CD14-positive monocyte (primary cell): ENCODE measurements at places on chromosomes 3 and 15.

GRCh38 chr3:44439499-44440295 lies 37.8 kb downstream of the ZNF445 start:
- DNase-seq, result peak; percentile 95

DNA sequence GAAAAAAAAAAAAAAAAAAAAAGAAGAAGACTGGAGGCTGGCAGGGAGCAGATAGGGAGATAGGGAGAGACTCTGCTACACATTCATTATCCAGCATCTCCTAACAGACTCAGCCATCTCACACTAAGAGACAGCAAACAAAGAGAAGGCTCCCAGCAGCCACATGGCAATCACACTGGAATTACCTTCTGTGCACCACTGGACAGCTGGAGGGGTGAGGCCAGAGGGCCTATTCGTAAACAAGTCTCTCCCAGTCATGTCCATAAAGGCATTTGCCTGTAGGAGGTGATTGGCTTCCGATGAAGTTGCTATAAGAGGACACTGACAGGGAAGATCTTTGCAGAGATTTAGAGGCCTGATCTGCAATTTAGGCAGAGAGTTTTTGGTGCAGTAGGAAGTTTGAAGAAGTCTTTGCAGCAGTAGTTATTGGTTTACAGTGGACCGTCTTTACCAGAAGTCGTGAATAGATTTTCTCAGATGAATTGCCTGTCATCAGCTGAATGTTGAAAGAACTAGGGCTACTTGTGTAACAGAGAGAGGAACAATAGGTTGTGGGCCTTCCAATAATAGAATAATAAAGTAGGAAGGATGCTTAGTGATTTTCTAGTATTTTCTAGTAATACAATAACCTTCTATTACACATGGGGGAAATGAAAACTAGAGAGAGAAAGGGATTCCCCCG lies 89.7 kb downstream of the TP63 start:
- DNase-seq, result peak; percentile 7

DNA sequence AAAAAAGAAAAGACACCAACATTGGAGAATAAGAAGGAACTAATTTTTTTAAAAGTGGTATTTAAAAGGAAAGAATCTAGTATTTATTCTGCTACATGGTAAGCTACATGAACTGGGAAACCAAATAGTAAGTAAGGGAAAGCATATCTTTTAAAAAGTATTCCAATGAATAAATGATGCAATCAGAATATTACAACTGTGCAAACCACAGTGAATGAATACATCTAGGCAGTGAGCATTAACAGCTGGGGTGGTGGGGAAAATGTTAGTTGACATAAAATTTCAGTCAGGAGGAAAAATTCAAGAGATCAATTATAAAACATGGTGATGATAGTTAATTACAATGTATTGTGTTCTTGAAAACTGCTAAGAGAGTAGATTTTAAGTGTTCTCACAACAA lies 16.9 kb downstream of the ICE2 start:
- DNase-seq, result no peak

DNA sequence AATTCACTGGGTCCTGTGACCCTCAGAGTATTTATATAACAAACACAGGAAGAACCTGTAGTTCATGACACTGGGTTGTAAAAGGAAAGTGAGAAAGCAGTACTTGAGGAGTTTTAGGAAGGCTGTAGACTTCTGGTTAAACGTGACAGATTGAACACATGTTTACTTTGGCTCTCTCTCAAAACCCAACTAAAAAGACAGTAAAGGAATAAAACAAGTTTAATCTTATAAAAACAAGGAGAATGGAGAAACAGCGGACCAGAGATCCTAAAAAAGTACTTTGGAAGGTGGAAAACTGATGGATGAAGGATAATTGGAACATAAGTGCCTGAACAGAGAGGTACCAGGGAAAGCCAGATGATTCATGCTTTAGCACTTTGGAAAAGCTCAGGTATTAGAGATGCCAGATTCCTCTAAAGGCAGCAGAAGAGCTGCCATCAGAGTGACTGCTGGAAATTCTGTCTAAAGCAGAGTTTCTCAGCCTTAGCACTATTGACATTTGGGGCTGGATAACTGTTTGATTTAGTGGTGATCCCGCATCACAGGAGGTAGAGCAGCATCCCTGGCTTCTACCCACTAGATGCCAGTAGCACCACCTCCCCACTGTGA lies 182.9 kb upstream of the RORA start:
- no peak for DNase-seq

- DNase-seq, result no peak
Measured at GRCh38 chr3:99927671-99928457, 110.2 kb downstream of the CMSS1 start.

GRCh38 chr15:71231758-71232157 lies 116.5 kb downstream of the THSD4 start:
- DNase-seq, result no peak

DNA sequence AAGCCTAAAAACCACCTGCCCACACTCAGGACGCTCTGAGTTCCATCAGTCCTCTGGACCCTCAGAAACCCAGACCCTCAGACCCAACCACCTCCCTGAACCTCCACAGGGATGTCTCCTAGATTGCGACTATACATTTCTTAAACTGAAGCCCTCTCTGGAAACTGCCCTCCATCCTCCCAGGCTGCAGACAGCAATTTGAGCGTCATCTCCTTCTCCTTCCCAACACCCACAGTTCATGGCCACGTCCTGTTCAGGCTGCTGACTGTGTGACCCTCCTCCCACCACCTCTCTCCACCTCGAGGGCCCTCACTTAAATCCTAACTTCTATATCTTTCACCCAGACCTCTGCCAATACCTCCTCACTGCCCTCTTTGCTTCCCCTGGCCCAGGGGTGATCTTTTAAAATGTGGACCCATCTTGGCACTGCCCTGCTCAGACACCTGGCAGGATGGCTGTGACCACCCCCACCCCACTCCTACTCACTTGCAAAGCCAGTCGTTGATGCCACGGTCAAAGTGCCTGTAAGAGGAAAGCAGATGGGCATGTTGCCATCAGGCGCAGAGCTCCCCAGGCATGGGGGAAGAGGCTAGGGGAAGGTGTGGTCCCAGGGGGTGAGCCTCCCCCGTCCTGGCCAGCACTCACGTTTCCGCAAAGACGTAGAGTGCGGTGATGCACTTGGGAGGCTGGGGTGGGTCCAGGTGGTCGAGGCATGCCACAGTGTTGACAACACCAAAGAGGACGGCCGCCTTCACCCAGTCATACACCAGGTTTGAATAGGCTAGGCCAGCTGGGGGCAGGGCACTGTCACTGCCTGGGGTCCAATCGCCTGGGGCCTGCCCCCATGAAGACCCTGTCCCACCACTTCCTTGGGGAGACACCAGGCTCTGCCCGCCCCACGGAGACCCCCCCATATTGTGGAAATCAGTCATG lies 6.0 kb downstream of the HHATL start:
- DNase-seq, result no peak

DNA sequence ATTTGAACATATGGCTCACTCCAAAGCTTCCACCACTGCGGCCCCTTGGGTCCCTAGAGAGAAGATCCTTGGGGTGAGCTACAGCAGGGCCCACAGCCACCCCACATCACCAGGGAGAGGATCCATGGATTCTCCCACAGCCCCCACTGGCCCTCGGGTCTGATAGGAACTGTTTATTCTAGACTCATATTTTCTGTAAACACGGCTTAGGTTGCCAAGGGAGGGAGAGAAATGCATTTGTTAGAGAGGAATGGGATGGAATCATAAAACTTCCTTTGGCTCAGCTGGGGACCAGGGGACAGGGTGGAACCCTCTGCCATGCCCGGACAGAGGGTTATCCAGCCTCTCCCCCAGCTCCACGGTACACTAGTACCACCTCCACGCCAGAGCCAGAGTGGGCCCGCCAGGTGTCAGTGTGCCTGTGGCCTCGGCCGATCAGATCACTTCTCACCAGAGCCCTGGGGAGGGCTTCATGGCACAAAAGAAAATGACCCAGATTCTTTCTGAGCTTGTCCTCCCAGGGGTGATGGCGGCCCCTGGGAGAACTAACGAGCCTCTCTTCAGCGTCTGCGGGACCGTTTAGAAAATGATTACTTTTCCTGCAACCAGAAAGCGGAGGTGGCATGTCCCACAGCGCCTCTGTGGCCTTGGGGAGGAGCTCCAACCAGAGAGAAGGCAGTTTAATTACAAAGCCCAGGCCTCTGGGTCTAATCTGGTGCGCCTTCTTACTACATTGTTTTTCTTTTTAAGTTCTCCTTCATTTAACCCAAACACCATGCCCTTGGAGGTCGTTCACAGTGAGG lies 33.7 kb downstream of the ADCY5 start:
- no peak for DNase-seq

DNA sequence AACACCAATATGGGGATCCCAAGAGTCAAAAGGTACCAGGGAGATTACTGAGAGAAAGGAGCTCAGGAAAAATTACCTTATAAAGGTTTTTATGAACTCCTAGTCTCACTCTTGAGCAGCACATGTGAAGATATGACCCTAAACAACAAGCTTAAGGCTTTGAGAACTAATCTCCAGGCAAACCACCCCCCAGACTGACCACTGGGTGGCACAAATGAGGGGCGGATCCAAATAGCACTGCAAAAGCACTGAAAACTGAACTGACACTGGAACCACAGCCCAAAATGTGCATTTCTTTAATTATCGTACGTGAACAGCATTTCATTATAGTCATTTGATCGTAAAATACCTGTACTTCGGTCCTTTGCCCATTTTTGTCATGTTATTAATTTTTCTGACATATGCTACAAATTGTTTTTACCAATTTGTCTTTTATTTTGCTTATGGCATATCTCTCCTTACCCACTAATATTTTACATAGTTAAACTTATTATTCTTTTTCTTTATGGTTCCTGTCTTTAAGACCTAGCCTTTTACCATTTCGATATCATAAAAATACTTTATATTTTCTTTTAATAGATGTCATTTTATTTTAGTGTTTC lies 31.5 kb upstream of the TFDP2 start:
- peak; percentile 11 for DNase-seq

- DNase-seq, result no peak
Measured at GRCh38 chr3:182220471-182220870, 508.7 kb downstream of the SOX2 start.

DNA sequence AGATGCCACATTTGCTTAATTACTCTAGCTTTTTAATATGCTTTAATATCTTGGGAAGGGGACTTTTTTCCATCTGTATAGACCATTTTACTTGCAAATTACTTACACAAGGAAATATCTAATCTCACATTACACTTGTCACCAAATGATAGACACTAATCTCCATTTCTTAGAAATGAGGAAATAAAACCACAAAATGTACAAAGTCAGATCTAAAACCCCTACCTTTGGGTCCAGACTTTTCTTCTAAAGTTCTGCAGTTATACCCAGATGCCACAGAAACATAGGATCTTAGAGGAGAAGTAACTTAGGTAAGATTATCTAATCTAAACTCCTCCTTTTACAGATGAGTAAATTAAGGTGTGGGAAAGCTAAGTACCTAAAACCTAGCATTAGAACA lies 44.3 kb downstream of the CD200R1L start:
- no peak for DNase-seq

- peak; percentile 67 for DNase-seq
Measured at GRCh38 chr3:56826831-56827722, 25.3 kb upstream of the ARHGEF3 start.

DNA sequence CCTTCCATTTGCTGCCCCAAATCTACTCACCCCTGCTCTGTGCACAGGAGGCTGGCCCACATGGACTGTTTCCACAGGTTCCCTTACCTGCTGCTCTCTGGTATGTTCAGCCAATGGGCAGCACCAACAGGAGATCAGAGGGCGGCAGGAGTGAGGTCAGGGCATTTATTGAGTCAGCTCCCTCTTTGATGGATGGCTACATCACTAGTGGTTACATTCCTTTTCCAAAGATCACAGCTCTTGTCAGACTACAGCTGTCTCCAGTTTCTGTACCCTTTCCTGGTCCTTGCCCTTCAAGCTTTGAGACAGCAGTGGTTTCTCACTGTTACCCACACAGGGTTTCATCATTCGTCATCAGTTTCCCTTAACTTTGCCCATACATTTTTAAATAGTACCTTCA lies 325.1 kb downstream of the SUCLG2 start:
- no peak for DNase-seq
